Activated T-helper 9 cell treated with anti-CD3 and anti-CD28 coated beads, Interleukin-2, amount 50 U/mL, for 16 hours (primary cell): ENCODE measurements at places on chromosomes 1 and 21.

DNA sequence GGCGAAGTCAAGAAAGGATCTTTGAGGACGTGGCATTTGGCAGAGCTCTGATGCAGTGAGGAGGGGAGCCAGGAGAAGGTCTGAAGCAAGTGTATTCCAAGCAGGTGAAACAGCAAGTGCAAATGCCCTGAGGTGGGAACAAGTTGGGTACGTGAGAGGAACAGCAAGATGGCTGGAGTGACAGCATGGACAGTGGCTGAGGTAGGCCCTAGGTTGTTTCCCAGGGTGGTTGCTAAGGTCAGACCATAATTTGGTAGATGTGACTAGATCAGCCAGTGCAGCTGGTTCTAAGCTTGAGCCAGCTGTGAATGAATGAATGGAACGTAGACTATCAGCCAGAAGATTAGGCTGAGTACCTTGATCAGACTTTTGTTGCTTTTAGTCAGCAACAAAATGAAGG, 37.5 kb upstream of the JUN start:
- no peak for DNase-seq

GRCh38 chr1:97070376-97070775, 348.8 kb downstream of the PTBP2 start:
- no peak for DNase-seq

- DNase-seq: no peak
Observed at GRCh38 chr1:183945428-183946319, 91.9 kb downstream of the COLGALT2 start.

DNA sequence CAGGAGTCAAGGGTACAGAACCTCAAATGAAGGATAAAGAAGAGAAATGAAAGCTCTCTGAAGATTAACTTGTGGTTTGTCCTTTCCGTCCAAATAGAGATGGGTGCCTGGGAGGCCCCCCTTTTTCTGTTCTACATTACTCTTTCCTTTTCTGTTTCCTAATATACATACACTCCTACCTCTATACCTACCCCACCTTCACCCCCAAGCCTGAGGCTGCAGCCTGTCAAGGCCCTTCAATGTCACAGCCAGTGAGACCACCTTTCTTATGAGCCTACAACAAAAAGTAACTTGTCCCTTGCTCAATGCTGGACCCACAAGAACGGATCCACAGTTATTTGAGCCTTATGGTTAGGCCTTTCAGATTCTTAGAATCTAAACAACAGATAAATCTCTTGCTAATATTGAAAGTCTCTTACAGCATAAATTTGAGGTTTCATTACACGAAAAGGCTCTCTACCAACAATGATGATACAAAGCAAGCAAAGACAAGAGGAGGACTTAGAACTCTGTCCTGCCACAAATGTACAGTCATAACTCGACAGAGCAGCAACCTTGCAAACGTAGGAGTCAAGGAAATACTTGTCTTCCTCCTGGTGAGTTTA, 4.1 kb upstream of the TRAF3IP3 start:
- peak; percentile 23 for DNase-seq

DNA sequence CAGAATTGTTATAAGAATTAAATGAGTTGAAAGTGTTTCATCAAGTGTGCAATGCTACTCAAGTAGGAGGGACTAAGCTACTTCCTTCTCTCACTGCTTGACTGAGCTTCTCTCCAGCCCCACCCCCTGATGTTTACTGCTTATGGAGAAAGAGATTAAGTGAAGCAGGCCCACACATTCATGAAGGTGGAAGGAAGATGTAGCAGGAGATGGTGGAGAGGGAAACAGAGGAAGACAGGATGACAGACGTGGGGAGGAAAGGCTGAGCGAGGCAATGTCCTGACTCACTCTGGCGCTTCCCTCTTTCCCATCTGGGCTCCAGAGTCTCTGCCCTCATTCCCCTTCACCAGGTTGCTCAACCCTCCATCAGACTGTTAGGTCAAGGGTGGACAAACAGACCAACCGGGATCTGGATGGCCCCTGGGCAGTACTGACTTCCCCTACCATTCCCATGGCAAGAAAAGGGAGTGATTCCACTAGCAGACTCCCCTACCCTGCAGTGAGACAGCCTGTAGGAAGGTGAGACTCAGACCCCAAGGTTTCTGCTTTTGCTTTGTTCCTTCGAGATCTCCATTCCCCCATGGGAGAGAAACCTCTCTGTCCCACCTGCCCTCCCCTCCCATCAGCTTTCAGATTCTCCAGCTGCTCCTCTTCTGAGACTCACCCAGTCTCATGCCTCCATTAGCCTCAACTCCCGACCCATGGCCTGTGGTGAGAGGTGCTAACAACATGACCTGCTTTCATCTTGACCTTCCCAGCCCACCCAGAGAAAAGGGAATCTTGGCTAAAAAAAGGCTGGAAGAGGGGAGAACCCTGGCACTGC, 3.1 kb upstream of the ARHGEF2 start:
- no peak for DNase-seq

DNA sequence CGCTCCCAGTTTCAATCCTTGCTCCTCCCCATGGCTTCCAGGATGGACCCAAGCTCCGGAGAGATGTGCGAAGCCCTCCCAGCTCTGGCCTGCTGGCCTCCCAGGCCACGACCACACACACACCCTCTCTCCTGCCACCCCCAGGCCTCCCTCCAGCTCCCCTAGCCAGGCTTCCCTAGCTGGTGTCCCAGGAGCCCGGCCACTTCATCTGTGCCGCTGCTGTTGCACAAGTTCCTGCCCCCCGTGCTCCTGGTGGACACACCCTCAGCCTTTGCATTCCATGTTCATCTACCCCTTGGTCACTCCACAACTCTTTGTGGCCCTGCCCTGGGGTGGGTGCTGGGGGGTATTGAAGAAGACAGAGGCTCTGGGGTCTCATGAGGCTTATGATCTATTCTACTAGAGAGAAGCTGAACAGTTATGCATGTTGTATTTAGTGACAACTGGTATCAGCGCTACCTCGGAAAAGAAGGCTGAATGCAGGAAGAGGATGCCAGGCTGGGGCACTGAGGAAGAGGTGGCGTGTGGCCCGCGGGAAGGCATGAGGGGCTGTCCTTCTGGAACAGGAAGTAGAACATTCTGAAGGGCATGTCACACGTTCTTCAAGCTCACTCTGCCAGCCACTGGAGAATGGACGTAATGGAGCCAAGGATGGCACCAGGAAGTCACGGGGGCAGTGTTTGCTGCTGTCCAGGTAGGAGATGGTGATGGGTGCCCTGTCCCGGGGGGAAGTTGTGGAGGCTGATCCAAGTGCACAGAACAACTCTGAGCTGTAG, 172.4 kb downstream of the PSMG1 start:
- DNase-seq: no peak

DNA sequence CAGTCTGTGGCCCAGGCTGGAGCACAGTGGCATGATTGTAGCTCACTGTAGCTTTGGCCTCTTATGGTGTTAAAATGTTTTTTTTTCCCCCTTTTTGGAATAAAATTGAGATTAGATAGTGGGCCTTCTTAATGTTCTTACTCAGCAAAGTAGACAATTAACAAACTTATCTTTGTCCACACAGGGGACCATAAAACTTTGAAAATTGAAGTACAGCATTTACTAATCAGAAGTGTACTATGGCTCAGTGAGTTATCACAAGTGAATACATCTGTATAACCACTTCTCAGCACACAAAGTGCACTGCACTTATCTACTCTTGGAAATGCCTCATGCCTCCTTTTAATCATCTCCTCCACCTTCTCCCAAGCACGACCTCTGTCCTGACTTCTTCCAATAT, 218.9 kb downstream of the PRDM2 start:
- DNase-seq: no peak

GRCh38 chr1:178495158-178495557, 1.6 kb downstream of the CLEC20A start:
- DNase-seq: no peak

GRCh38 chr21:40622531-40622930, 224.4 kb downstream of the DSCAM start:
- DNase-seq: no peak

DNA sequence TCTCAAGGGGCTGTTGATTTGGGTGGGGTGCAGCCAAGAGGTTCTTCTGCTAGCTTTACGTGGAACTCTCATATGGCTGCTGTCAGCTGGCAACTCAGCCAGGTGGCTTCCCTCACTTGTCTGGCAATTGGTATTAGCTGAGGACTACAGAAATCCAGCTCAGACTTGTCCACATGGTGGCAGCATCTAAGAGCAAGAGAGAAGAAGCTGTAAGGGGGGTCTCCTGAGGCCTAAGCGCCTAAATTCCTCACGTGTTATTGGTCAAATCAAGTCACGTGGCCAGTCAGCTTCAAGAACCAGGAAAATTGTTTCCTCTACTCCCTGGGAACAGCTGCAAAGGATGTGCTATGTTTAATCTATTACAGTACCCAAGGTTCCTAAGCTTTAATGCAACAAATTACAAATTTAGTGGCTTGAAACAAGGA, 4.2 kb upstream of the DYRK3 start:
- no peak for DNase-seq

DNA sequence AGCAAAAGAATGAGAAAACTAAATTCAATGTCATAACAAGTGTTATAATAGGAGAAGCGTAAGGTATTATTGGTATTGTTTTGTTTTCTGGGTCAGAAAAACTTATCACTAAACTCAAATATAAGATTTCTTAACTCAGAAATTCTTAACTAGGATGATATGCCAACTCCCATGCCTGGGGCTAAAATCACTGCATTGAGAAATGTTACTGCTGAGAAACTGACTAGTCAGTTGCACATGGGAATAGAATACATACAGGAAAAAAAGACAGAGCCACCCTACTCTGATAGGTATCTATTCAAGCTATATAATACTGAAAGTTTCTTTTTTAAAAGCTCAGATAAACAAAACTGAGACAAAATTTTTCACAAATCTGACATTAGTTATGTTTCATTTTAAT, 56.3 kb downstream of the PRPF38A start:
- DNase-seq: no peak

- DNase-seq: no peak
Observed at GRCh38 chr1:208821939-208822338, 577.8 kb upstream of the PLXNA2 start.

GRCh38 chr1:246320286-246320685, 186.8 kb downstream of the SMYD3 start:
- no peak for DNase-seq

GRCh38 chr1:70168283-70168682, 37.1 kb downstream of the LRRC40 start:
- no peak for DNase-seq

DNA sequence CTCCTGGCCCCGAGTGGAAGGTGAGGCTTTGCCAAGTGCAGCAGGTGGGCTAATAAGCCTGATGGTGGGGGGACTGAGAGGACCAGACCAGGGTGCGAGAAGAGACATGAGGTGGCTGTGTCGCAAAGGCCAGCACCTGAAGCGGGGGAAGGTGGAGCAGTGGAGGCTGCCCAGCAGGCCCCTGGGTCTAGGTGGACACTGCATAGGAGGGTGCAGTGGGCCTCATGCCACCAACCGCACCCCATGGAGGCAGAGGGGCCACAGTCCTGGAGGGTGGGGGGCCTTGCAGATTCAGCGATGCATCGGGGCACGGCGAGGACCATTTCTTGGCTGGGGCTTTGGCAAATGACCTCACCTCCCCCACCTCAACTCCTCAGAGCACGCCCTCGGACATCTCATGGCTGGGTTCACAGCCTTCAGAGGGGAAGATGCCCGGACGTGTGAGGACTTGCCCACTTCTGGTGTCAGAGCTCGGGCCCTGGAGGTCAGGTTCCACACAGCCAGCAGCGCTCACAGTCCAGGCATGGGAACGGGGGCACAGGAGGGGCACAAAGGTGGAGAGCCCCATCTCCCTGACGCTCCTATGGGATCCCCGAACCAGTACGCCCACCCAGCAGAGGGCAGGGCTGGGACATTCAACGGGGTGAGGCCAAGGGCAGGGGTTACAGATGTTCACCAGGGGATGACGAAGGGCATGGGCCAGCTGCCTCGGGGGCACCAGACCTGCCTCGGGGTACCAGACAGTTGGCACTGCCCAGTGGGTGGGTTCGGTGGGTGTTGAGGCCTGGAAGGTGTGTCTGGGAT, 35.4 kb downstream of the UBE2G2 start:
- DNase-seq: no peak

DNA sequence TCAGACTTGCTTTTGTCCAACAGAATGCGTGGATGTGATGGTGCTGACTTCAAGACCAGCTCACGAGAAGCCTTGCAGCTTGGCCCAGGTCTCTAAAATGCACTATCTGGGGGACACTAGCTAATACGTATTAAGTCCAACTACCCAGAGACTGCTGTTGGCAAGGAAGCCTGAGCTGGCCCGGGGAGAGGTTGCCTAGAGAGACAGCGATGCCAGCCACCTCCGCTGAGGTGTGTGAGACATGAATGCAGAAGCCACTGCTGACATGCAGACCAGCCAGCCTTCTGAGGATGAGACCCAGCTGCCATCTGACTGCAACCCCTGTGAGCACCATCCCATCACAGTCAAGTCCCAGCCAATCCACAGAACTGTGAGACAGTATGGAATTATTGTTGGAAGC, 32.5 kb downstream of the THAP3 start:
- DNase-seq: no peak

GRCh38 chr1:226919587-226919986, 20.5 kb upstream of the COQ8A start:
- DNase-seq: no peak

- no peak for DNase-seq
Observed at GRCh38 chr1:234440348-234440747, 38.6 kb downstream of the TARBP1 start.

GRCh38 chr1:230594214-230594773, 48.0 kb upstream of the COG2 start:
- DNase-seq: no peak

DNA sequence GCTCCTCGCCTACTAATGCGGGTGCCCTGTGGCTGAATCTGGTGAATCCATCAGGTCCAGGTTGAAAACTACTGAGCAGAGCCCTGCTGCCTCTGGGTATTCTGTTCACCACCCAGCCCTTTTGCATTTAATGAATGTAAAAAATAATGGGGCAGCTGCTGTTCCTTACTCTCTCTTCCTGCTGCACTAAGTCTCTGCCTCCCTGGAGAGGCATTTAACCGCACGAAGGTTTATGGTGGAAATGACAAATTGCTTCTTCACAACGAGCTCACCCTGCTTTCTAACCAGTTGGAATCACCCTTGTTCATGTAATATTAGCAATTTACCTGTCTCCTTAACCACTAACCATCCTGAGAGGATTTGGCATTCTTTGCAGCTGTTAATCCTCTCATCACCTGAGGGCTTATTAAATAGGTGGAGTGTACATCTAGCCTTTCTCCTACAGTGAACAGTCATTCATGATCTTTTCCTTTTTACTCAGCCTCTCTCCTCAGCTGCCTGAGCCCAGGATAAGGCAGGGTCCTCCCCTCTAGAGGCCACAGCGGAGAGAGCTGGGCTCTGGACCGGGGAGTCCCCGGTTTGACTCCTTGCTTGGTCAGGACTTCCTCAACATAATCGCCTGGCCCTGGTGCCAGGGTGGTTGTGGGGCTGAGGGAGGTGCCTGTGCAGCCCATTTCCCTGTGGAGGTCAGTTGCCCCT, 97.6 kb downstream of the NOS1AP start:
- no peak for DNase-seq

GRCh38 chr1:7409278-7409677, 361.8 kb upstream of the VAMP3 start:
- no peak for DNase-seq

GRCh38 chr1:162666006-162666645, 33.9 kb downstream of the DDR2 start:
- no peak for DNase-seq
